HT1080 (cell line): ENCODE measurements at places on chromosomes 11 and 22. TPM values are rescaled to one million over a fixed set of nuclear protein-coding genes. Genes with fewer than 3 reads are reported as not detected.

Gene TSGA10IP
- 0.05 TPM in 1 of 2 replicates, not detected in the other for total RNA-seq

DNA sequence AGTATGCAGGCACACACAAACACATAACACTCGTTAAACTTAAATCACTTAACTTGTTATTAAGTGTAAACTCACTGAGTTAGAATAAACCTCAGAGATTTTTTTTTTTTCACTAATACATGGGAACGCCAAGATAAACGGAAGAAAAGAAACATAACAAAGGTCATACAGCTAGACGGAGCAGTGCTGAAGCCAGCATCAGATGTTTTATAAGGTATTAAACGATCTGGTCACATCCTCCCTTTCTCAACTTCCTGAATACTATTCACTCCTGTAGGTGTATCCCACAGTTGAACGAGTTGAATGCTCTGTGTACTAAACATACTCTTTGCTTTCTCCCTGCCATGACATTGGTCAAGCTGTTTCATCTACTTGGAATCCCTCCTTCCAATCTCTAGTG is 212.0 kb downstream of the SWAP70 start:
- no peak for DNase-seq

DNA sequence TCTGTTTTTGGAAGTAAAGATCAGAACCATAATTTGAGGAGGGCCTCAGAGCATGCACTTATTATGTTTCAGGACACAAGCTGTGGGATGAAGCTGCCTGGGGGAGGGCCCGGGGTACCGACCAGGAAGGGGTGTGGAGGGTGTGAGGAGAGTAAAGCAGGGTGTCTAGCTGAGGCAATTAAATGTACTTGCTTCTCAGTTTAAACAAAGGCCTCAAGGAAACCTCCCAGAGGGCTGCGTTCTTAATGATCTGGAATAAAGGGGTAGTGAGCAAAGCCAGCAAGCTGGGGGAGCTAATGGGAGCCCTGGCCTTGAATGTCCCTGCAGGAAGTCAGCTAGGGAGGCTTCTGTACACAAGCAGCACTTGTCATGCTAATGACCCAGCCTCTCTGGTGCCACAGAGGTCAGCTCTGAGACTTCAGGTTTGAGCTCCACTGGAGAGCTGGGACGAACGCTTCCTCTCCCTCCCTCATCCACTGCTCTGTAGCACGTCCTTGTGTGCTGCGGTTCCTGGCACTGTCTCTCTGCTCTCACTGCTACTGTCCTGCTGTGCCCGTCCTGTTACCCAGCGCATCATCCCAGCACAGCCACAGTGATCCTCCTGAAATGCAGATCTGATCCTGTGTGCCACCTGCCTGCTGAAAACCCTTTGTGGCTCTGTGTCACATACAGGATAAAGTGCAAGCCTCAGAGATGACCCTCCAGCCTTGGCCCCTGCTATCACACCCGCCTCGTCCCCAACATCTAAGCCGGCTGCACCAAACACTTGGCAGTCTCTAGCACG is 159.7 kb downstream of the DBX1 start:
- no peak for DNase-seq

DNA sequence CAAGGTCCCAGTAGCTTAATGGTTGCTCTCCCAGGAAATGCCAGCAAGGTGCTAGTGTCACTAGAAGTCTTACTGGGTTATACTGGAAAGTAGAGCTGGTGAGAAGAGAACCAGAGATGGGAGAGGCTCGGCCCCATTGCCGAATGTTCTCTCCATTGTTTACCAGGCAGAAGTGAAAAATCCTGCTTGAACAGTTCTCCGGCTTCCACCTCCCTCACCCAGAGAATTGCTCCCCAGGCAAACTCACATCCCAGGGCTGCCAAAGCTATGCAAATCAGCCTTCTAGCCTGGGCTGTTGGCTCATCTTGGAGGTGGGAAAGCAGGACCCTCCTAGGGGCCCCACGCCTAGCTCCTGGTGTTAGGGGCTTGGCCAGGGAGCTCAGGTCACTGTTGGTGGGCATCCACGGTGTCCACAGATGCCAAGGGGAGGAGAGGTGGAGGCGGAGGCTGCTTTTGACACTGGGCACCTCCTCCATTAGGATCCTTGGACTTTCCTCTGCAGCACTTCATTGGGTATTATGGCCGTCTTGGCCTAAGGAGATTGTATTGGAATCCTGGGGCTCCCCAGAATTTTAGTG is 20.1 kb downstream of the POU2F3 start:
- DNase-seq: no peak

Gene BBOX1
- total RNA-seq: not detected in 2 replicates

Gene MPZL3
- total RNA-seq: 1.7 and 2.2 TPM in 2 replicates

Gene PIK3IP1
- total RNA-seq: 1.1 and 1.3 TPM in 2 replicates

GRCh38 chr11:14374922-14375830 is 16.2 kb upstream of the RRAS2 start:
- DNase-seq: no peak

DNA sequence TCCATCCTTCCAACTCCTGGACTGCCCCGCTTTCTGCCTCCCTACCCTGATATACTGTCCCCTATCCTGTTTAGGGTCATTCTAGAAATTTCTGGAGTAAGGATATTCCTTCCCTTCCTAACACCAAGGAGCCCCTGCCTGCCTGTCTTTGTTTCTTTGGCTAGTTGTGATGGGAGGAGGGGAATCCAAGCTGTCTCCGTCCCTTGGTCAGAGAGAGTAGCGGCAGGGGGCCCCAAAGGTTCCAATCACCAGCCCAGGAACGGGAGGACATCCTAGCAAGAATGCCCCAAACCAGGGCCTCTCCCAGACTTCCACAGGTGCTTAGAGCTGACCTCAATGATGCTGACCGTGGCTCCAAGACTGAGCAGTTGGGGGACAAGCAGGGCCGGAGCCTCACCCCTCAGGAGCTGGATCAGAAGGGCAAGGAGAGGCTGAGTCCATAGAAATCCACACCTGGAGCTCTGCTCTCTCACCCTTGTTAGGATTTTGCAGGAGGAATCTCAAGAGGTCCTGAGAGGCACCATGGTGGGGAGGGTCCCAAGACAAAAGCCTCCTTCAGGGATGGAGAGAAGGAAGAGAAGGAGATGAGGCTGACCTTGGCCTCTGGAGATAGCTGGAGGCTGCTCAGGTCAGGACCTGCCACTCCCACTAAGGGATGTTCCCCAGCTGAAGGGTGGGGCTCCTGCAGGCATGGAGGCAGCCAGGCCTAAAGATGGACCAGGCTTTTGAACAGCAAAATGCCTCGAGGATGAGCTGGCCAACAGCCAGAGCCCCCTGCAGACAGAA is 13.6 kb downstream of the SLC22A12 start:
- no peak for DNase-seq

GRCh38 chr22:50177537-50178470 is 7.3 kb downstream of the PANX2 start:
- no peak for DNase-seq

GRCh38 chr11:61403658-61404057 is 11.3 kb downstream of the TMEM216 start:
- DNase-seq: no peak

DNA sequence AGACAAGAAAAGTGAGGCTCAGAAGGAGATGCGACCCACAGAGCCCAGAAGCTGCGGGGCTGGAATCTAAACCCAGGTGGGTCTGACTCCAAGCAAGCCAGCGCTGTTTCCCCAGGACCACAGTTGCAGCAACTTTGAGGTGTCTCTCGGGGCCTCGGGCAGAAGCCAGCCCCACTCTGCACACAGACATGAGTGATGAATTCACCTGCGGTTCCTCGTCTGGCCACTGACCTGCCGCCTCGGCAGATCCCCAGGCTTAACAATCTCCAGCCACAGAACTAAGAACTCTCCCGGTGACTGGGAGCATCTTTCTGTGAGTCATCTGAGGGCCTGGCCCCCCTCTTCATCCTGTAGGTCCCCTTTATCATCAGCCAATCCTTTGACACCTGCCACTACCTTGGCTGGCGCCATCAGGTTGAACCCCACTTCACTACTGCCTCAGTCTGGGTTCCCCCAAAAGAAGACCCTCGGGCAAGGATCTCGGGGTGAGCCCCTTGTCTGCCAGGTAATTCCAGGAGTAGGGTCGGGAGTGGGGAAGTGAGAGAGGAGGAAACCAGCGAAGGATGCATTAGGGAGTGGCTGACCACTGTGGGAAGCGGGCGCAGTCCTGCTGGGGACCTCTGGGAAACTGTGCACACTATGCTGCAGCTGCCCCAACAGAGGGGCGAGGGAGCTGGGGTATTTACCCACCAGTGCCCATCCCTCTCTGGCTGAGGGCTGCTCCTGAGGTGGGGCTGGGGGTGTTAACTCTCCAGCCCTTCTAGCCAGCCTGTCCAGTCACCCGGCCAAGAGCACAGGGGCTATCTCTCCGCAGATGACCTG is 33.0 kb upstream of the MN1 start:
- no peak for DNase-seq

Gene BATF2
- total RNA-seq: 1.6 and 3.1 TPM in 2 replicates

- DNase-seq: peak; percentile 17
Observed at GRCh38 chr22:30969532-30970355, 679 bp downstream of the TUG1 start.

Gene PLAAT5
- not detected in 2 replicates for total RNA-seq

- DNase-seq: no peak
Observed at GRCh38 chr22:32574958-32575910, 100.6 kb downstream of the FBXO7 start.

GRCh38 chr22:46736705-46737104 is 1.3 kb downstream of the CERK start:
- no peak for DNase-seq

DNA sequence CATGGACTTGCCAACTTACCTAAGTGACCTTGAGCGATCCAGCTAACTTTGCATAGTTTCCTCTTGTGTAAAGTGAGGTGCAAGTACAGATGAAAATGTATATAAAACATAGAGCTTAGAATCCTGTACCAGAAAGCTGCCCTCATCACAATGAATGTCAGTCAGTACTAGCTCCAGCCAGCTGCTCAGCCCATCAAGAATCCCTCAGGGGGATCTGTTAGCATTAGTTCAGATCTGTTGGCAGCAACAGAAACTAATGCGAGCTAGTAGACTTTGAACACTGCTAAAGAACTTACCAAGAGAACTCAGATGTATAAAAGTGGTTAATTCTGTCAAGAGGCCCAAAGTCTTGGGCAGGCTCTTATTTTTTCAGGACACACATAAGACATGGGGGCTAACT is 6.3 kb upstream of the C11orf91 start:
- DNase-seq: no peak

Gene PGA5
- total RNA-seq: not detected in 2 replicates

Gene HEPHL1
- total RNA-seq: 0.06 TPM in 1 of 2 replicates, not detected in the other

GRCh38 chr11:2122222-2122906 is 16.8 kb downstream of the IGF2 start:
- DNase-seq: no peak

- DNase-seq: no peak
Observed at GRCh38 chr11:70418130-70418529, 19.8 kb downstream of the CTTN start.

GRCh38 chr11:95284057-95285052 is 53.4 kb upstream of the SESN3 start:
- no peak for DNase-seq

DNA sequence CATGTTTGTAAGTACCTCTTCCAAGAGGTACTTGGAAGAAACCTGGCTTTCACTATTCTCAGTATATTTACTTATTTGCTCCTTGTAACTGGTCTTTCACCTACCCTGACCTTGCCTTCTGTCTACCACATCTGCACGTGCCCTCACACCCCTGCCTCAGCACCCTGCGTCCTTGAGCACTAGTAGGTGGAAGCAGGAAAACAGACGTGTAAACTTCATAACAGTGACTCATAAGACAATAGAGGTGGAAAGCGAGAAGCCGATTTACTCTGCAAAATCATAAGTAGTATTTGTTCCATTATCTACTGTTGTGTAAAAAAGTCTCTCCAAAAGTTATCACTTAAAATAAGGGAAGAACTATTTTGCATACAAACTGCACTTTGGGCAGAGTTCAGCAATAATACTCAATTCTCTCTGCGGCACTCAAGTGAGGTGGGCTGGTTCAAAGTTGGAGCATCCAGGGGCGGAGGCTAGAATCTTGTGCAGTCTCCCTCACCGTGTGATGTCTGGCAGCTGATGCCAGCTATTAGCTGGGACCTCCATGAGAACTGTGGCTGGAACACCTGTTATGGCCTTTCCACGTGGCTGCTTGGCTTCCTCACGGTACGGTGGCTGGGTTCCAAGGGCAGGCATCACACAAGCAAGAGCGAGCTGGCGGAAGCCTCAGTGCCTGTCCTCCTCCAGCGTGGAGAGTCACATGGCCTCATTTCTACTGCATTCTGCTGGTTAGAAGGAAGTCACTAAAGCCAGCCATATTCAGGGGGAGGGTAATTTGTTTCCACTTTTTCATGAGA is 30.4 kb downstream of the PACS1 start:
- DNase-seq: no peak

Gene ZNF280B
- 1.7 and 2.1 TPM in 2 replicates for total RNA-seq

Gene UPK3A
- total RNA-seq: not detected in 2 replicates

- no peak for DNase-seq
Observed at GRCh38 chr22:48975886-48976285, 851.8 kb downstream of the BRD1 start.

DNA sequence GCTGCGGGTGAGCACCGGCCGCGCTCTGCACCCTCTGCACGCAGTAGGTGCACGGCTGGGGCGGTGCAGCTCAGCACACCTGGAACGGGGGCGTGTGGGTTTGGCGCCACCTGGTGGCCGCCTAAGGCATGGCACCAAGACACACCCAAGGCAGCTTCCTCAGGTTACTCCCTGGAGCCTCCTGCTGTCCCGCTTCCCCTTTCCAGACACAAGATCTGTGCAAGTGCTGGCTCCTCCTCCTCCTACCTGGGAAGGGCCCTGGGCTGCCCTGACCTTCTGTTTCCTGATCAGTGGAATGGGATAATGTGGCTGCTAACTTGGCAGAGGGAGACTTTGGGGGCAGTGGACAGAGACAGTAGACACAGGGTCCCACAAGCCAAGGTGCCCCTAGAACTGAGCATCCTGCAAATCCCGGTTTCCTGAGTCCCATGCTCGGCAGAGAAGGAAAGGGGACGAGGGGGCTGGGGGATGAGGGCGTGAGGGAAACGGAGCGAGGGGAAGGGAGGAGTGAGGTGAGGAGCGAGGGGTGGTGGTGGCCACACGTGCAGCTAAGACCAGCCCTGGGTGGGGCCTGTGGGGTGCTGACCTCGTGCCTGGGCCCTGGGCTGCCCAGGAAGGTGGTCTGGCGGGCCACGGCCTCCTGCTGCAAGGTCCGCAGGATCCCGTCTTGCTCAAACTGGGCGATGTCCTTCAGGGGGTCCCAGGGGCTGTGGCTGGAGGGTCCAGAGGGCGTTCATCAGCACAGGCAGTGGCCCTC is 34.8 kb upstream of the CARS1 start:
- DNase-seq: peak; percentile 79

DNA sequence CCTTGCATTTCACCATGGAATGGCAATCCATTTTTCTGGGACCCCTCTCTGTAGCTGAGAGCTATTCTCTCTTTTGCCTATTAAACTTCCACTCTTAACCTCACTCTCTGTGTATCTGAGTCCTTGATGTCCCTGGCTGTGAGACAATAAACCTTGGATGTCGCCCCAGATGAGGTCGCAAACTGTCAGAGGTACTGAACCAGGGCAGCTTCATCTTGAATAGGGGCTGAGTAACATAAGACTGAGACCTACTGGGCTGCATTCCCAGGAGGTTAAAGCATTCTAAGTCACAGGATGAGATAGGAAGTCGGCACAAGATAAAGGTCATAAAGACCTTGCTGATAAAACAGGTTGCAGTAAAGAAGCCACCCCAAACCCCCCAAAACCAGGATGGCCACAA is 68.0 kb downstream of the RSF1 start:
- no peak for DNase-seq
